ENCODE measurements at places on chromosomes 12 and 14. TPM values are rescaled to one million over a fixed set of nuclear protein-coding genes. Genes with fewer than 3 reads are reported as not detected.

KRT71 gene
- 0.77 TPM for total RNA-seq

CPM gene
- total RNA-seq = 12.9 TPM

ZNF385A gene
- 105 TPM for total RNA-seq

KRT79 gene
- 0.66 TPM for total RNA-seq

Data from camera-type eye (tissue), 1 donor.